ENCODE measurements at places on chromosomes 2 and 18.

DNA sequence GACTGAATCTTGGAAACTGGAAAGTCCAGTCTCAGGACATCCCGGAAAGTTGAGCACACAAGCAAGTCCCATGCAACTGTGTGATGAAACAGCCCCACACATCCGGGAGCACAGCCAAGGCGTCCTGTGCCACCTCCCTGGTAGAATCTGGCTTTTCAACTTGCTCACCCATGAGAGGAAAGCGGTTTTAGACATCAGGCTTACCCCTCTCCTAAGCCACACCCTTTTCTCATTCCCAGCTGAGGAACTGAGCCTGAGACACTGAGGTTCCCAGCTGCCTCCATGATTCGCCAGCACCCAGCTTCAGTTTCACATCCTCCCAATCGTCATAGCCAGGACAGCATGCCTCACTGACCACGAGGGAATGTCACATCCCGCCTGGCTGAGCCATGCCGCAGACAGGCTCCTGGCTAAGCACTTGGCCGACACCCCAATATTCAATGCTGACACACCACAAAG lies 60.3 kb downstream of the STEAP3 start:
- DNase-seq = no peak

- DNase-seq = no peak
Observed at GRCh38 chr2:238165288-238165921, 6.6 kb downstream of the ERFE start.

- DNase-seq = no peak
Observed at GRCh38 chr2:164655336-164655735, 34.1 kb upstream of the GRB14 start.

- no peak for DNase-seq
Observed at GRCh38 chr18:8538935-8539334, 70.3 kb upstream of the RAB12 start.

GRCh38 chr2:602571-603359 lies 74.4 kb downstream of the TMEM18 start:
- no peak for DNase-seq

DNA sequence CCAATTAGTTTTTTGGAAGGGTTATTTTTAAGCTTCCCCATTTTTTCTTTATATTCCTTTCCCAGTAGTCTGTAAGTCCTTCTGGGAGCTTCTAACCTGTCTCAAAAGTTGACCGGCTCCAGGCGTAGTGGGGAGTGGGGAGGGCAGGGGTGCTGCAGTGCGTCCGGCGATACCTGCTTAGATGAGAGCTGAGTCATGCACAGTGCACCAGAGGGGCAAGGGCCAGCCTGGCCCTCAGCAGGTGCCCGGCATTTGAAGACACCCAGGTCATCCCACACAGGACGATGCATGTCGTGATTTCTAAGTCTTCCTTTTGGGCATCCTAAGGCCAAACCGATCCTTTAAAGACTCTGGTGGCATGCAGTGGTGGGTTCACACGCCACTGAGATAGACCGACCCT lies 73.4 kb downstream of the TPO start:
- no peak for DNase-seq

- DNase-seq = no peak
Observed at GRCh38 chr2:209473930-209474419, 50.1 kb downstream of the MAP2 start.

GRCh38 chr2:48134704-48135103 lies 228.4 kb upstream of the FBXO11 start:
- DNase-seq = no peak

DNA sequence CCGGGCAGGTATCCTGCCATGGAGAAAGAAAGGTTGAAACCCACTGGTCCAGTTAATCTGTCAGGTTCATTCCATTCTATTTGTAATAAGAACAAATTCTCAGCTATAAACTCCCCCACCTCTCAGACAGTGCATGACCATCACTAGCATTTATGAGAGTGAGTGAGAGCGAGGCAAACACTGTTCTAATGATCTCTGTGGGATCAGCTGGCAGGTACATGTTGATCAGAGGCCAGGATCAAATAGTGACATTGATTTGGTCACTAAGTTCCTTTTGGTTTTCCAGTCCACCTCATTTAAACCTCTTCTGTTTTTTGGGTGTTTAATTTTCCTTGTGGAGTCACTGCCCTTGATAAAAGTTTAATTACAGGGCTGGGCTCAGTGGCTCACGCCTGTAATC lies 423.1 kb upstream of the CHST9 start:
- no peak for DNase-seq

DNA sequence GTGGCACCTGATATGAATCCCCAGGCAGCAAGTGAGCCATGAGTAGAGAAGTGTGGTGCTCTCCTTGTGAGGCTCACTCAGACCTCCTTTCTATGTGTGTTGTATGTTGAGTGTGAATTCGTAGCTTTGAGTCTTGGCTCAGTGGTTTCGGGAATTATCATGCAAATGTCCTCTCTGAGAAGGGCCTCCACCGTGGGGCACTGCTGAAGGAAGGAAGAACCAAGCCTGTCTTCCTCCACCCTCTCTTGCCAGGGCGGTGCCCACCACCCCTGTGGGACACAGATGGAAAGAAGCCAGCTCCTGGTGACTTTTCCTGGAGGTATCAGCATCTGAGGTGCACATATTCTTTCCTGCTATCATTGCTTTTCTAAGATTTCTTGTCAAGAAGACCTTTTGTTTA lies 156.1 kb downstream of the MYT1L start:
- DNase-seq = no peak

GRCh38 chr2:127606625-127607398 lies 39.1 kb upstream of the GPR17 start:
- DNase-seq = no peak

- no peak for DNase-seq
Observed at GRCh38 chr2:107282135-107282534, 396.2 kb upstream of the ST6GAL2 start.

- DNase-seq = no peak
Observed at GRCh38 chr2:242085941-242086621, 216.6 kb downstream of the RTP5 start.

DNA sequence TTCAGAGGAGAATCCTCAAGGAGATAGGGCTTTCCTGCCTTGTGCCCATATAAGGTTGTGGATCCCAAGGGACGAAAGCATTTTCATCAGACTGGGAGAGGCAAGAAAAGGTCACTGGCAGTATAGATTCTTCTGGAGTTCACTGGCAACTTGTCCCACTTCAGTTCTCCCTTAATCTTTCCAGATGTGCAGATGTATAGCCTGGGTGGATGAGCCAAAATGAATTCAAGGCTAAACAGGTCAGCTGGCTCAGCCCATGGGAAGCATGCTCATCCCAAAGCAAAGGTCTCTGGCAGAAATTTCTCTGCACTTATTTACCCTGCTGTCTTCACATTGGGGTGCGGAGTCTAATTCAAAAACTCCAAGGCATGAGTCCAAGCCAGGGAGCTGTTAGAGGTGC lies 148.9 kb upstream of the TNP1 start:
- no peak for DNase-seq

GRCh38 chr2:179963626-179964025 lies 43.5 kb downstream of the CWC22 start:
- no peak for DNase-seq

DNA sequence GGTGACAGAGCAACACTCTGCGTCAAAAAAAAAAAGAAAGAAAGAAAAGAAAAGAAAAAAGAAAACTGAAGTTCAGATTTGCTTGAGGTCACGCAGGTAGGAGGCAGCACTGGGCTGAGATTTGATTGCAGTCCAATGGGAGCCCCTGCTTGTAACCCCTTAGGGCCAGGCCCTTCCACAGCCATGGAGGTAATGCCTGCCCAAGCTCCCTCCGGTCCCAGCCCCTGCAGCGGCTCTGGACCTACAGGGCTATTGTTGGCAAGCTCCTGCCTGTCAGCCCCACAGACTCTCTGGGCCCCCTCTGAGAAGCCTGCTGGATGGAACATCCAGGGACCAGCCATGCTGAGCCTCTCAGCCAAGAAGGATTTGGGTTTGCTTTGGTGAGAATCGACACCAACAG lies 12.2 kb downstream of the ZFP36L2 start:
- no peak for DNase-seq

- DNase-seq = no peak
Observed at GRCh38 chr2:2294183-2294690, 36.8 kb downstream of the MYT1L start.

DNA sequence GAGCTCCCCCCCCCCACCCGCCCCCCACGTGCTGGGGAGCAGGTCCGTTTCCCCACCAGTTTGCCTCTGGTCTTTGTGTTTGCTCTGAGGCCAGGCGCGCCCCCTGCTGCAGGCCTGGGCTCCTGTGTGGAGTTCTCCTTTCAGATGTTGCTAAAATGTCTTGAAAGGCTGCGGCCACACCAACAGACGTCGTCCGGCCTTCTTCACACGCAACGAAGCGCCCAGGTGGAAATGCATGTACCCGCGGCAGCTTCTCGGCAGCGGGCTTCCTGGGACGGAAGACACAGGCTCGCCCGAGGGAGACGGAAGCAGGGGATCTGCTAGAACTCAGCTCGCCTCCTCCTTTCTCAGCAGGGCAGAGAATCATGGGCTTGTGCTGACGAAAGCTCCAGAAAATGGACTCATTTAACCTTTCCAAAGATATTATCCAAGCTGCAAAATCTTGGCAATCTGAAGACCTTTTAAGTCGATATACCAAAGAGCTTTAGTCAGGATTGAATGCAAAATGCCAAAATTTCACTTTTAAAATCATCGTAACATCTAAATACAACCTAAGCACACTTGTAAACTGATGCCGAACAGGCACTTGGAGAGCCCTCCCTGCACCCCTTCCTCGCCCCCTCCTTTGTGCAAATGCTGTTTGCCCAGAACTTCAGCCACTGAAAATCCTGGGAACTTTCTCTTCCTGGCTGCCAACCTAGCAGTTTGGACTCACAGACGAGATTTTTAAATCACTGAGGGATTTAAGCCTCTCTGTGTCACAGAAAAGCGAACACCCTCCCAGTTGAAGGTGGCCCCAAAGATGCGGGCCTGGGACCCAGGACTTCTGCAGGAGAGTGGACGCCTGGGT lies 125.5 kb upstream of the ZNF516 start:
- no peak for DNase-seq

GRCh38 chr18:49876536-49876935 lies 63.2 kb upstream of the ACAA2 start:
- DNase-seq = no peak

GRCh38 chr2:73985308-73986084 lies 786 bp downstream of the TET3 start:
- no peak for DNase-seq

DNA sequence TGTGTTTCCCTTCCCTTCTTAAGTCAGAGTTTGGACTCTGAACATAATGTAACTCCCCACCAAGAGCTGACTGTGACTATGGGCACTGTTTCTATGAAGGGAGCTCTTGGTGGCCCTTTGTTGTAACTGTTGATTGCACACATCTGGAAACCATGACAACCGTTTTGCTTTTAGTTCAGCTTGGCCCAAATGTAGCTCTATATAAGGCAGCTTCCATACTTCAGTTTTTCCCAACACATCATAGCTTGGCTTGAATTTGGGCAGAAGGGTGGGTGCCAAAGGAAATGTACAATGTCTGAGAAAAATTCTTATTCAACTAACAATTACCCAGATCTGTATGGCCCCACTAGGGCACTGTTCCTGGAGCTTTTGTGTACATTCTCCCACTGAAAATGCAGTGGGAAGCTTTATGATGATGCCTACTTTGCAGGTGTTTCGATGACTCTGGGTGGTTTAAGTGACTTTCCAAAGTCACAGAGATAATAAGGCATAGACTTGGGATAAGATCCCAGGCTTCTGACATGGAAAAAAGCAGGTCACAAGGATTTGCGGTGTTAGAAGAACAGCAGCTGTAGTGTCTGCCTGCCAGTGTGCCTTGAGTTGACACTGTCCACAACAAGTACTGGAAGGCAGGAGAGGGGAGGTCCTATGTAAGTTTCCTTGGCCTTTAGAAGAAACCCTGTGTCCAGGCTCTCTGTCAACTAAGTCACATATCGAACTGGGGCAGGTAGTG lies 2.4 kb upstream of the CETN1 start:
- no peak for DNase-seq

DNA sequence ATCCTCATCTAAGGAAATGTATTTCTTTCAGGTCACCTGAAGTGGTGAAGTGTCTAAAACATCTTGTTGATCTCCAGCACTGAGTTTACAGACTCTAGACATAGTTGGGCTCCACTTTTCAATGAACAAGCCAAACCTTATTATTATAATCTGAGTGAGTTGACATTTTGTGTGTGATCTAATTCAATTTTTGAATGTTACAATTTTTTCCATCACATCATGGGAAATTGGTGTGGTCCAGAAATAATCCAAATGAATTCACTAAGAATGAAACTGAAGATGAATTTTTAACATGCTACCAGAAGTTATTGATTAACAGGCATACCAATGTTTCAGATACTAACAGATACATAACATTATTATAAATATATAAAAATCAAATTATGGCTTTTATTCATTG lies 75.6 kb upstream of the EFEMP1 start:
- DNase-seq = no peak
